Uterus (tissue), 4 donors: ENCODE measurements at places on chromosomes 11 and 22. TPM values are rescaled to one million over a fixed set of nuclear protein-coding genes. Genes with fewer than 3 reads are reported as not detected.

DNA sequence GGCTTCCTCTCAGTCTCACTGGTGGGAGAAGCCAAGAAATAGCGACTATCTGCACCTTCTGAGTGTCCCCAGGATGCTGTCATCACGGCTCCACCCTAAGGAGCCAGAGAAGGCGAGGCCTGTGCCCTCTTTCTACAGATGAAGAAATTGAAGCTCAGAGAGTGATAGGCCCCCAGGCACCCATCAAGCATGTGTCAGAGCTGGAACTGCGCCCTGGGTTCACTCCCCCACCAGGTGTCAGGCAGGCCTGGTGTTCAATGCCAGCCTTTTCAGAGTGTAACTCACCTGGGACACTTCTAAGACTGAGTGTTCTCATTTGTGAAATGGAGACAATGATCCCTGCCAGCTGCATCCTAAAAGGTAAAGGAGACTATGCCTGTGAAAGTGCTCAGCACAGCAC, 127.3 kb upstream of the SEZ6L start:
- no peak for DNase-seq

GRCh38 chr11:95695181-95695580, 94.4 kb downstream of the FAM76B start:
- DNase-seq = no peak

RASGRP2 gene
- total RNA-seq = 18.9 TPM

DNA sequence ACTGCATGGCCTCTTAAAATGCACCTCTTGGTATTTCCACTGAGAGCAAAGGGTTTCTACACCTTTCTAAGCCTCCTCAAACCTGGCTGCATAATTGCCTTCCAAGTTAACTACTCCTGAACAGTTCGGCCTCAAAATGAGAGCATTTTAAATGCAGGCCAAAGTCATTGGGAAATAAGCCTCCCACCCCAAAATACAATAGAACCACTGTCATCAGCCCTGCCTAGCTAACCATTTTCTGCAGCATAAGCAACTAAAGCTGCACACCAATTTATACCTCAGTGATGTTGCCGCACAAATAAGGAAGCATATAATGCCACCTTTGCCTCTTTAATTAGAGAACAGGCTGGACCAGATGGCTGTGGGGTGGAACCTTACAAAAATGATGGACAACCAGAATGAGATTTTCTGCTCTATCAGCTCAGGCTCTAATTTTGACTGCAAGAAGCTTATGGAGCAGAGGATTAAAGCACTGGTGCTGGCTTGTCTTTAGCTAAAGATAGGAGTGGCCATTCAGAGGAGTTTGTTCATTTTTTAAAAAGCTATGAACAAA, 4.3 kb downstream of the TOB2 start:
- DNase-seq = no peak

DNA sequence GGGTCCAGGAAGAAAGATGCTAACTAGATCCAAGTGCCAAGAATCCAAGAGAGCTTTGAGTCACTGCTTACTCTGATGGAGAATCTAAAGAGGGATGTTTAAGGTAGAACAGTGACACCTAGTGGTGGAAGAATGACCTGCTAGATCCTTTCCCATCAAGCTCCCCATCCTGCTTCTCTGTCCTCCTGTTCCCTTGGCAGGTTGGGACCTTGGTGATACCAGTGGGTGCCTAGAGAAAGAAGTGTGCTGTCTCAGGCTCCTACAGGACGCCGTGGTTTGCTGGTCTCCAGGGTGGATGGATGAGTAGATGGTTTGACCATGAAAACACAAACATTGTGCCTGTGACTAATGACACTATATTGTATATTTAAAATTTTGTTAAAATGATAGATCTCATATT, 383.7 kb downstream of the TMEM135 start:
- no peak for DNase-seq

ACRV1 gene
- total RNA-seq = not detected

DNA sequence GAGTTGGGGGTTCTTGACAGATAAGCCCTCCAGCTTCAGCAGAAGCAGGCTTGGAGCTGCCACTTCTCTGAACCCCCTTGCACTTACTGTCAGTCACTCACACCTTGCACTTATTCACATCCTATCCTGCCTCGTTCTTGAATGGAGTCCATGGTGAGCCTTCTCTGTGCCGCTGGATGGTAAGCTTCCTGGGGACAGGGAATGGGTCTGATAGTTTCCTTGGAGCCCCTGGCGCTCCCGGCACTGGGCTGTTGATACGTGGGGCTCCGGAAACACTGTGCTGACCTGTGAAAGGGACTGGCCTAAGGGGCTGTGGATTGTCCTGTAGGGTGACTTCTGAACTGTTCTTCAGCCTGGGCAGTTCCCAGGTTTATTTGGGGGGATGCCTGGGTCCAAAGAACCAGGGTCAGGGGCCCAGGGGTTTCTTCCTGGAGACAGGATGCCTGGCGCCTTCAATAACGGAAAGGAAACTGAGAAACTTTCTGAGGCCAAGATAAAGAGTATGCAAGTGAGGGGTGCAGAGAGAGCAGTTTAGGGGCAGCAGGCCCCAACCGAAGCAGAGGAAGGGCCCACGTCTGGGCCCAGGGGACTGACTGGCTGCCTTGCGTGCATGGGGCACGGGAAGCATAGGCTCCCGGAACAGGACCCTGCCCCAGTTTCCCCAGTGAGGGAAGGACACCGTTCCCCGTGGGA, 709 bp upstream of the ST3GAL4 start:
- DNase-seq = no peak

- peak; percentile 75 for DNase-seq
These were observed 34.7 kb downstream of the PARVA start for GRCh38 chr11:12411806-12412727.

- no peak for DNase-seq
These were observed 127.1 kb downstream of the KCNQ1OT1 start for GRCh38 chr11:2572491-2573239.

TPBGL gene
- total RNA-seq = 1.0 TPM

DNA sequence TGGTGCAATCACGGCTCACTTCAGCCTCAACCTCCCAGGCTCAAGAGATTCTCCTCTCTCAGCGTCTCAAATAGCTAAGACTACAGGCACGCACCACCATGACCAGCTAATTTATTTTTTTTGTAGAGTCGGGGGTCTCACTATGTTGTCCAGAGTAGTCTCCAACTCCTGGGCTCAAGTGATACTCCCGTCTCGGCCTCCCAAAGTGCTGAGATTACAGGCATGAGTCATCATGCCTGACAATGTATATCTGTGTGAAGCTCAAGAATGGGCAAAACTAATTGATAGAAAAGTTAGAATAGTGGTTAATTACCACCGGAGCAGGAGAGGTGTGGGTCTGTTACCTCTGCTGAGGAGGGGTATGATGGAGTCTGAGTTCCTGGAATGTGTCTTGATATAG, 9.1 kb upstream of the SLC43A3 start:
- DNase-seq = no peak
